Hematopoietic multipotent progenitor cell treated with erythropoietin and hydrocortisone succinate and interleukin-3 and kit ligand, for 8 days (in vitro differentiated cells): ENCODE measurements at places on chromosomes 2 and 18.

DNA sequence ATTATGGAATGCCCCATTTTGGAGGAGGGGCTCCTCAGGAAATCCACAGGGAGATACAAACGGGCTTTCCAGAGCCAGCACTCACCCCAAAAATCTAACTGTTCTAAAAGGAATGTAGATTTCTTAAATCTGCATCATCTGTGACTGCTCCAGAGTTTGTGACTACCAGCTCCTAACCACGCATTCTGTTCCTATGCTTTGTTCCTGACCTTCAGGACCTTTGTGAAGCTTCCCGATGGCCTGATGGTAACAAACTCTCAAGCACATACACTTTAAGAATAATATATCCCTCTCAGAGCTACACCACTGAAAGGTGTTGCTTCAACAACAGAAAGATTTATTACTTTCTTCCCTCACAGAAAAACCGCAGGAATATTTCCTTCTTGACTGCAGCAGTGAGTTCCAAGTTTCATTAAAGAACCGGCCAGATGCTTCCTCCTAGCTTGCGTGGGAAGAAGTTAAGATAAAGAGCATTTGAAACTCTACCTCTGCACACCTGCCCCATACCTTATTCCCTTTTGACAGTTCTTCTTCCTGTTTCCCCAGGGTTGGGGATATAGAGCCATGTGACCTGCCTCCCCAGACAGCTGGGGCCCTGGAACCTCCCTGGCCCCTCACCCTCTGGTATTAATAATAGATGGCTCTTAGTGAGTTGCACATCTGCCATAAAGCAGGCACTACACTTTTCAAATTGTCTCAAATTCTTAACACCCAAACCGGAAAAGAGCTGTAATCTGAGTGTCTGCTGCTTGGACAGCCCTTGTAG, 40.2 kb upstream of the EML4 start:
- DNase-seq, result no peak

DNA sequence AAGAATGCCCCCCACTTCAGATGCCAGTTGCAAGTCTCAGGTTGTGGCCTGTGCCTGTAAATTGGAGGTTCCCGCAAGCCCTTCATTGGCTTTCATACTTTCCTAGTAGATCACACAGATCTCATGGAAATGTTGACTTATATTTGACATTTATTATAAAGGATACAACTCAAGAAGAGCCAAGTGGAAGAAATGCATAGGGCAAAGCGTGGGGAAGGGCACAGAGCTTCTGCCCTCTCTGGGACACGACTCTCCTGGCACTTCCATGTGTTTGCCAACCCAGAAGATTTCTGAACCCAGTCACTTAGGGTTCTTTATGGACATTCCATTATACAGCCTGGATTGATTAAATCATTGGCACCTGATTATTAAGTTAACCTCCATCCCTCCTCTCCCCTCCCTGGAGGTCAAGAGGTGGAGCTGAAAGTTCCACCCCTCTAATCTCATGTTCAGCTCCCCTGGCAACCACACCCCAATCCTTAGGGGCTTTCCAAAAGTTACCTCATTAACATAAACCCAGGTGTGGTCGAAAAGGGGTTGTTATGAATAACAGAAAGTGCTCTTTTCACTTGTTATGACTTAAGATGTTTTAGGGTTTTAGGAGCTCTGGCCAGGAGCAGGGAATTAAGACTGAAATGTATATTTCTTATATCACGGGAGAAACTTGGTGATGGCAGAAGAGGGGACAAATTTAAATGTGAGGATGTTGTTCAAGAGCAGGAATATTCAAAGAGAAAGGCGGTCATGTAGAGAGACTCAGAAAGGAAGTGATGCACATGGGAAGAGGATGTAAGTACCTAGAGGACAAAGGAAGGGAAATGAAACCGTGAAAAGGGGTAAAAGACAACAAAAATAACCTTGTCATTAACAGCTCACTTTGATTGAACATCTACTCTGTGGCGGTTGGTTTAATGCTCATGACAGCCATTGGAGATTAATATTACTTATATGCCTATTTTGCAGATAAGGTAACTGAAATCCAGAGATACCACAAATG, 31.8 kb downstream of the SP100 start:
- no peak for DNase-seq

- no peak for DNase-seq
Measured at GRCh38 chr2:159484532-159484931, 131.8 kb downstream of the BAZ2B start.

DNA sequence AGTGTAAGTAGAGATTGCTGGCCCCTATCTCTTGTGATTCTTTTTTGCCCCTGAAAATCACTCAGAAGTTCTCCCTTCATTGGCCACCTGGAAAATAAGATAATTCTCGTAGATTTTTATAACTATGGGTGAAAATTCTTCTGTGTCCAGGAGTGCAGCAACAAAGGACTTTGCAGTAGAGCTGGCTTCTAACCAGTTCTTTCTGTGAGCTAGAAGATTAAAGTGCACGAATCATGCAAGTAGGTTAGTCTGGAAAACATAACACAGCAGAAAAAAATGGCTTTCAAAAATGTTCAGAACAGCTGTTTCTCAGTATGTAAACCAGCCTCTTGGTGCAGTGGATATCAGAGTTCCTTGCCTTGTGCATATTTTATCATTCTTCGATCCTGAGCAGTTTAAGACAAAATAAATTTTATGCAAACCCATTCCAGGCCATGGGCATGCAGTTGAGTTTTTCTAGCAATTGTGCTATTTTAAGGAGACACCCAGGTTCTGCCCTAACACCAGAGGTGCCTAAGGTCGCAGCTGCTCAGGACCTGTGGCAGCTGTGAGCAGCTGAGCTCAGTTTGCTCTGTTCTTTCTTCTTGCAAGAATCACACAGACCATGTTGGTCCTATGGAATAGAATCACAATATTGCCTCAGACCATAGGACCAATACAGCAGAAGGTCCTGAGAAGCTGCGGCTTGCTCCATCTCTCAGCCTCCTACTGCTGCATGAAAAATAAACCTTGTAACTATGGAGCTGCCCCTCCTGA, 80.9 kb upstream of the BCL2L11 start:
- no peak for DNase-seq

DNA sequence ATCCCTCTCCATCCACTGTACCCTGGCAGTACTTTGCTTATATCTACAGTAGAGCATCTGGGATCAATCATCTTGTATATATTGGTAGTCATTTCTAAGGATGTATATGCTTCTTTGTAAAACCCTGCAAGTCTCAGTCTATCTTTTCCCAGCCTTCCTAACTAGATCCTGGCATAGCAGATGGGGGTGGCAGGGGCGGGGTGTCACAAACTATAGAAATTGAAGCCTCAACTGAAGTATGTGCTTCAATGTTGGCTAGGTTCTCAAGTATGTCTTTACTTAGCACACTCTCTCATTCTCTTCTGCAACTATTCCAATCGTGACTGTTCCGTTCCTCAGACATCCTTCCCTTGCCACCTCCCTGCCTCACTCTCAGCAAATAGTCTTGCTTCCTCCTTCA, 30.1 kb upstream of the AGPS start:
- DNase-seq, result no peak

GRCh38 chr2:128510701-128511397, 192.2 kb upstream of the HS6ST1 start:
- no peak for DNase-seq

GRCh38 chr2:60352491-60353405, 200.7 kb downstream of the BCL11A start:
- DNase-seq, result no peak

- no peak for DNase-seq
Measured at GRCh38 chr2:232076736-232077135, 115.2 kb downstream of the DIS3L2 start.

- no peak for DNase-seq
Measured at GRCh38 chr2:85847051-85847588, 41.7 kb downstream of the ST3GAL5 start.

DNA sequence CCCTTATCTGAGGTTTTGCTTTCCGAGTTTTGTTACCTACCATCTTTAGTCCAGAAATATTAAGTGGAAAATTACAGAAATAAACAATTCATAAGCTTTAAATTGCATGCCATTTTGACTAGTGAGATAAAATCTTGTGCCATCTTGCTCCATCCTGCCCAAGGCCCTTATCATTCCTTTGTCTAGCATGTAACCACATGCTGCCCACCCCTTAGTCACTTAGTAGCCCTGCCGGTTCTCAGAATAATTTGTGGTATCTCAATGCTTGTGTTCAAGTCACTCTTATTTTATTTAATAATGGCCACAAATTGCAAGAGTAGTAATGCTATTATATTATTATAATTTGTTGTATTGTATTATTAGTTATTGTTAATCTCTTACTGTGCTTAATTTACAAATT, 36.8 kb upstream of the VPS54 start:
- peak; percentile 33 for DNase-seq

GRCh38 chr18:59454909-59455727, 96.1 kb upstream of the LMAN1 start:
- no peak for DNase-seq

- DNase-seq, result no peak
Measured at GRCh38 chr2:3146772-3147650, 230.6 kb downstream of the EIPR1 start.

- no peak for DNase-seq
Measured at GRCh38 chr2:240458044-240458899, 22.8 kb downstream of the GPC1 start.

DNA sequence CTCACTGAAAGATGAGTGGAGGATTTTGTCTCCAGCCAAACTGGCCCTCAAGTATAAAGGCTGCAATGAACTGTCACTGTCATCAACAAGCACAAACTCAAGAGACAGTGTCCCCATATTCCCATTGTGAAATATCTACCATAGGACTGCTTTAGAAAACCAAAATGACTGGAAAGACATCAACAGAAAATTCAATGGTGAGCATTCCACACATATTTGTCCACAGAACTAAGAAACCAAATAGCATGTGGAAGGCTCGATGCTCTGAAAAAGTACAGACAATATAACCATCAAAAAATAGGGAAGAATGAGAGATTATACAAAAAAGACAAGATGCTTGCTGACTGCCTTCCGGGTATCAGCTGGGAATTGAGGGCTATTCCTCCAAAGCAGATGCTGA, 37.6 kb downstream of the TGFBRAP1 start:
- DNase-seq, result no peak

GRCh38 chr2:41967476-41968181, 80.2 kb upstream of the PKDCC start:
- DNase-seq, result no peak

- no peak for DNase-seq
Measured at GRCh38 chr2:45008296-45009129, 739 bp downstream of the SIX2 start.

GRCh38 chr18:35481960-35482366, 15.8 kb downstream of the INO80C start:
- peak; percentile 42 for DNase-seq
